HuH-7.5 (cell line): ENCODE measurements at places on chromosomes 5 and 9.

GRCh38 chr9:25857147-25857546 lies 178.9 kb upstream of the TUSC1 start:
- DNase-seq: no peak

DNA sequence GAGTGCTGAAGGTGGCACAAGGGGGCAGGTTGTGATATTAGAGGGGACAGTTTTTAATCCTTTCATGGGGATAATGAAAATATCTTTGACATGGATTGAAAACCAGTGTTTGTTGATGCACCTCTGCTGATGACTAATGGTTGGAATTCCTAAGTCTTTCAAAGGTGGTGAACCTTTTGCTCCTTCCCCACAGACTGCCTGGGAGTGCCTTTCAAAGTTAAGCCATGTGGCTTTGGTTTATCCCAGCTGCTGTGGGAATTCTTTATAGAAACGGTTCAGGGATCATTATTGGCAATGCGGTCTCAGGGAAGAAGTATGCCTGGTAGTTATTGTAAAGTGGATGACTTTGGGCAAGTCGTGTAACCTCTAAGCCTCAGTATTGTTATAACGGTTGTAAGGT lies 45.7 kb downstream of the PIP5K1B start:
- DNase-seq: no peak

GRCh38 chr5:143471666-143472464 lies 68.4 kb upstream of the NR3C1 start:
- DNase-seq: no peak

DNA sequence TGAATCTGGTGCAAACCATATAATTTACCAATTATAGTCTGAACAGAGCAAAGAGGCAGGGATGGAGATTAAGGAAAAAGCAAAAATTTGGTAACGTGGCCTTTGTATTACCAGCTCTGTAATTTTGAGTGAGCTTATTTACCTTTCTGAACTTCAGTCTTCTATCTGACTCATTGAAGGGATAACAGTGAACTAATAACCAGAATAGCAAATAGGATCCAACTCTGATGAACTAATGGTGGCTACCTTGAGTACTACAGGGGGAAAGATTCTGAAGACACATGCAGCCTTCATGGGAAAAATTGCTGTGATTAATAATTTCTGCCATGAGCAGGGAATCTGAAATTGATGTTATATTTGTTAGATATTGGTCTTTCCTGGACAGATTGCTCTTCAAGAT lies 23.0 kb upstream of the LARP1 start:
- DNase-seq: no peak

DNA sequence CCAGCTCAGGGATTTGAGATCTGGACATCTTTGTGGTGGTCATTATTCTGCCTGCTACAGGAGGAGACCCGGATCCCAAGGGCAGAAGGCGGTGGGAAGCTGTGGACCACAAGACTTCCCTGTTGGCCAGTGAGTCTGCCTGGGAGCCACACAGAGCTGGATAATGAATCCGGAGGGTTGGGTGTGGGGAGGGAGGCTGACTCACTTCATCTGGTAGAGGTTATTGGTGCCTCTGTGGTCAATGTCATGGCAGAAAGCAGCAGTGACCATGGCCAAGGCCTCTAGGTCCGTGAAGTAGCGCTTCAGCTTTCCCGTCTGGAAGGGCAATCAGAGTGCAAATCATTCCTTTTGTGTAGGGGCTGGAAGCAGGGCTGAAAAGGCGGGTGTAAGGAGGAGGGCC lies 58.5 kb downstream of the PDE6A start:
- DNase-seq: no peak

GRCh38 chr5:72283358-72283757 lies 36.7 kb downstream of the MRPS27 start:
- no peak for DNase-seq

DNA sequence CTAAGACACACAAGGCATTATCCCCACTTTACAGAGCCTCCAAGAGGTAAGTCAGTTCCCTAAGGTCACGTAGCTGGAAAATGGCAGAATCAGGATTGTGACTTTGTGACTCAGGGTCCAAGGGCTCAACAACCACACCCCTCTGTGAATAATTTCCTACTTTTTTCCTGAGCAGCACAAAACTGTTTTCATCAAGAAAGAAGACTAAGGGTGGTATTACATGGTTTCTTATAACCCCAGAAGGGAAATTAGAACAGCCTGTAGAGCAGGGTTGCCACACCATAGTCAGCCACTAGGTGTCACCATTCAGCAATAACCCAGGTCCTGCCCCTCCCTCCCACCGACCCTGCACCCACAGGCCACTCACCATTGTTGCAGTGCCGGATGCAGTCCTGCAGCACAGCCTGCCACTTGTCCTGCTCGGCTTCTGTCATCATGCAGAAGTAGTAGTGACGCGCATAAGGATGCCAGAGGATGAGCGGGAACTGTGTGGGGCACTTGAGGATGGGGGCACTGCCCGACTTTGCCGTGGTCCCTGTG lies 72.1 kb downstream of the LRSAM1 start:
- no peak for DNase-seq

DNA sequence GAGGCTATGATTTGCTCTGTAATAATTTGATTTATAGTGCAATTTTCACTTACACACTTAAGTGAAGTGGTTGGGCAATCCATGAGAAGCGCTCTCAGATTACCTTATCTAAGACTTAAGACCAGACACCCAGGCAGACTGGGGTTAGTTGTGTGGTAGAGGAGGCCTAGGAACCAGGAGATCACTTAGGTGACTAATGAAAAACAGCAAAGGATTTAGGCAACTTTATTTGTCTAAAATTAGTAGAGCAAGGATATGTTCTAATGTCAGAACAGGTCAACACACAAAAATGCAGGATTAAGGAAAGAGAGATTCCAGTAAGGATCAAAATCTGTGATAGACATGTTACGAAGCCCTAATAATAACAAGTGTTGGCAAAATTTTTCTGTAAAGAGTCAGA lies 913.8 kb downstream of the TLE1 start:
- DNase-seq: no peak

DNA sequence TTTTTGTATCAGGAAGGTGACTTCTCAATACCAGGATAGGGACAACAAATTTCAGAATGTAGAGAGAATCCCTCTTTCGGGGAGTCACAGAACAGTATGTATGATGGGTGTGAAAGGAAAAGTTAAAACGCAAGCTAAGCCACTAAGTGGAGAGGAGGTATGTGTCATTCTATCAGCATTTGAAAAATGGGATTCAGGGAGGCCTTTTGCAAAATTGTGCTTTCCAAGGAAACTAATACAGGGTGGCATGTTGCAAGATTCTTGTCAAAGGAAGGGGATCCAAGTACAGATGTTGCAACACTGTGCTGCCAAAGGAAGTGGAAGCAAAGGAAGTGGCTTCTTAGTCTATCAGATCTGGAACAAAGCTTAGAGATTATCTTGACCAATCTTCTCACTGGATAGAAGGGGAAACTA lies 12.6 kb upstream of the TNIP1 start:
- no peak for DNase-seq

- no peak for DNase-seq
Measured at GRCh38 chr5:67058998-67059743, 137.4 kb downstream of the CD180 start.

DNA sequence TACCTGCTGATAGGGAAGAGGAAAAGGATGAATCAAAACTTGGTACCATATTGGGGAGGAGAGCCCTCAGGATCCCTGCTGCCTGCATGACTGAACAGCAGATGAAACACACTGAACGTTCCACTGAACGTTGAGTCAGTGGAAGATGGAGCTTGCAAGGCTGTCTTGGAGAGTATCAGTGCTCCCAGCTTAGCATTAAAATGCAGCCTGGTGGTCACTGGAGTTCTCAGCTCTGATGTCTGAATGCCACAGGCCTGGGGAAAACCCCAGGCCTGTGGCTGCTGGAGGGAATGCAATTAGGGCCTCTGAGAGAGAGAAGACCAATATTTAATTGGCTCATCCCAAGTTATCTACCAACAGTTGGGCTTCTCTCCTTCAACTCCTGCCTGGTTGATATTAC lies 54.5 kb downstream of the PDE4D start:
- DNase-seq: no peak

GRCh38 chr5:80124121-80124918 lies 89.2 kb downstream of the THBS4 start:
- DNase-seq: no peak

DNA sequence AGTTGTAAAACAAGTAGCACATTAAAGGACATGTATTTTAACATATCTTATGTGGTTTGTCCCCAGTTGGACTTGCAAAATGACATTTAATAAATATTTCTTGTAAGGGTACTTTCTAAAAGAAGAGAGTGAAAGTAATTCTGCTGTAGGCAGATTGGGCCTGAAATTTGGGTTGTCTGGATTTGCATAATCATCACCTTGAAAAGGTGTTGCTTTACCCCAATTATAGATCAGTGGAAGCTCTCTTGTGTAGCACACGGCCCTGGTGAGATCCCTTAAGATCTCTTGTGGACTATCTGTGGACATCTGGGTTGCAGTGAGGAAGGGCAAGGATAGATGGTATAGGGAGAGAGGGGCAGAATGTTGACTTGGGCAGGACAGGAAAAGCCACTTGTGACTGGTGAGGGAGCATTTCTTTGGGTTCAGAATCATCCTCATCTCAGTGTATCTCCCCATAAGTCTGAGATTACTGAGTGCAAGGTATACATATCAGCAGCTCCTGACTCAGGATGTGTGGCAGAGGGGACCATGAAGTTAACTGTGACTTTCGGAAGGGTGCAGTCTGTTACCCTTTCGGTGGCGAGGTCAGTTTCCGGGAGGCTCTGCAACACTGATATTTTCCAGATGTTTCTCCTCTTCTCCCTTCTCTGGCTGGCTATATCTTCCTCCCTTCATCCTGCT lies 2.0 kb upstream of the TNFAIP8 start:
- DNase-seq: no peak

DNA sequence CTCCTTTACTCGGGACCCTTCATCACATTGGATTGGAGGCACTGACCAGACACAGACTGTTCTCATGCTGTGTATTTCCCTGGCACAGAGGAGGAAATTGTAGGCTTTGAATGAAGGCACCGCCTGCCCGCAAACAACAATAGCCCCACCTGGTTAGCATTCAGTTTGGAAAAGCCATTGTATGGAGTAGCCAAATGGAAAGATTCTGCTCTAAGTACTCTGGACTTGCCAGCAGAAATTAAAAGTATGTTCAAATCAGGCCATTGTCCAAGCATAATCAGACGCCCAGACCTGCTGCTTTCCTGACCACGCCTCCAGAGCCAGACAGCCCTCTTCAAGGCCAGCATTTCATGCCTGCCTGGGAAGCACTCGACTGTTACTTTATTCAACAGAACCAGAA lies 8.0 kb upstream of the SEMA4D start:
- DNase-seq: no peak

GRCh38 chr5:119829341-119829740 lies 200.0 kb downstream of the FAM170A start:
- DNase-seq: no peak

- DNase-seq: no peak
Measured at GRCh38 chr5:74040811-74041491, 415.0 kb downstream of the ARHGEF28 start.

DNA sequence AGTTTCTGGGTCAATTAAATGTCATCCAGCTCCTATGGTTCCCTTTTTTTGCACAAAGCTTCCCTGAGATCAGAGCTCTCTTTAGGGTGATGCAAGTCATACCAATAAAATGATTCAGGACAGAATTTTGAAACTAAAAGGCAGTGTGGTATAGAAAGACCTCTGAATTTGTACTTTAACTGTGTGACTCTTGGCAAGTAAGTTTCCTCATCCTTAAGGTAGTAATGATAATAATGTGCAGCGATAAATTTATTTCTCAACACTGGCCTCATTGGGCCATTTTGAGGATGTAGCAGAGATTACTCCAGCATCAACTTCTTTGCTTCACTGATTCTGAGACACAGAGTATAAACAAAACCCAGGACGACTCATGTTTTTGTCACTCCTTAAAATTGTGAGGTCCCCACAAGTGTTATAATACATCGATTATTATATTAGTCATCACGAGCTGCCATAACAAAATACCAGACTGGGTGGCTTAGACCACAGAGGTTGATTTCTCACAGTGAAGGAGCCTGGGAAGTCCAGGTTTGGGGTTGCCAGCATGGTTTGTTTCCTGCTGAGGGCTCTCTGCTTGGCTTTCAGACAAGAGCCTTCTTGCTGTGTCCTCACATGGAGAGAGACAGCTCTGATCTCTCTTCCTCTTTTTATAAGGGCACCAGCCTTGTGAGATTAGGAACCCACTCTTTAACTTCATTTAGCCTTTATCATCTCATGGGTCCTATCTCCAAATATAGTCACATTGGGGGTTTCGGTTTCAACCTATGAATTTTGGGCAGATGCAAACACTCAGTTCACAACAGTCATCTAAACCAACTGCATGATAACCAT lies 293.0 kb downstream of the ZNF608 start:
- no peak for DNase-seq

DNA sequence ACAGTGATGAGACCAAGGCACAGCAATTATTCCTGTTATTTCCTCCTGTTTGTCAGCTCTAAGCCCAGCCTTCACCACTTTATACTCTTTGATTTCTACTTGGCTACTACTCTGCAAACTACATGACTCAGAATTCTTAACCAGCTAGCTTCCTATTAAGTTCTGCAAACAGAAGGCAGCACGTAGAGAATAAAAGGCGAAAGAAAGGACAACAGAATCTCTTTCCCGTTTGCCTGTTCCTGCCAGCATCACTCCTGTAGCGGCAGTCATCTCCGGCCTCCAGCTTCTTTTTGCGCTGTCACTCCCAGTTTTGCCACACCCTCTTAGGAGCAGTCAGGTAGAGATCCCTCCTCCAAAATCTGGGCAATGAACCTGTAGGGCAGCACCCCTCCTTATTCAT lies 29.9 kb downstream of the DPYSL3 start:
- DNase-seq: no peak

- DNase-seq: no peak
Measured at GRCh38 chr9:89137542-89138462, 40.8 kb downstream of the SHC3 start.

- DNase-seq: no peak
Measured at GRCh38 chr5:153122403-153122802, 368.1 kb upstream of the GRIA1 start.

DNA sequence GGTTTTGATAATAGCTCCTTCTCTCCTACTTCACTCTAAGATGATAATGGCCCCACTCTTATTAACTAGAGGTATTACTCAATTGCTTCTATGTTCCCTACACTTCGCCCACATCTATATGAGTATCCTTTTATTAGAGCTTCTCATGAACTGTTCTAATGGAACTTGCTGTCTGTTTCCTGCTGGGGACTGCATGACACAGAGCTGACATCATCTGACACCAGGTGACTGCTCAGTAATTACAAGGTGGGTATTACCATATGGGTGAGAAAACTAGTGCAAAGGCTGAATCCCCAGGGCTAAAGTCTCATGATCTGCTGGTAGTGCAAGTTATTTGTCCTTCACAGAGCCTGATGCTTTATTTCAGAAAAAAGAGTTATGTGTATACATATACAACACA lies 146.2 kb upstream of the PLCXD3 start:
- no peak for DNase-seq

- DNase-seq: no peak
Measured at GRCh38 chr9:99779277-99779676, 42.4 kb upstream of the NR4A3 start.

- no peak for DNase-seq
Measured at GRCh38 chr5:143775258-143775657, 36.7 kb upstream of the HMHB1 start.

- DNase-seq: no peak
Measured at GRCh38 chr9:133122935-133123611, 2.0 kb upstream of the RALGDS start.

GRCh38 chr9:68999393-69000105 lies 14.4 kb downstream of the PRKACG start:
- peak; percentile 76 for DNase-seq
